NCI-H1436 treated with DMSO at 0.1 percent for 48 hours (cell line): ENCODE measurements at places on chromosomes 12 and 14.

- no peak for DNase-seq
These were observed 7.7 kb upstream of the HPD start for GRCh38 chr12:121866331-121866730.

DNA sequence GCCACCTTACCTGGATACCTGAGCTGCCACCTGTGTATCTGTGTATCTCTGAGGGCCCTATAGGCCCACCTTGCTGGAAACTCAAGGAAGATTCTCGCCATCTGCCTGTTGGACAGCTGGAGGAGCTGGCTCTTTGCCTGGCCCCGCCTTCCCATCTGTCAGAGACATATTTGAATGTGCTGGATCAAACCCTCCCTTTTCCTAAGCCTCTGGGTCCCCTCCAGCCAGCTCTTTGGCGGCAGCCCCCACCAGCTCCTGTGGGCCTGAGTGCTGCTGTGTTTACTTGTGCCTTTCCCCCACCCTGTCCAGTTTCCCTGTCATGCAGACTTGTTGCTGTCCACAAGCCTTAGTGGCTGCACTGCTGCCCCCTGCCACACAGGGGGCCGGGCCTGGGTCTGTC is 55.9 kb upstream of the SRSF5 start:
- DNase-seq, result no peak

DNA sequence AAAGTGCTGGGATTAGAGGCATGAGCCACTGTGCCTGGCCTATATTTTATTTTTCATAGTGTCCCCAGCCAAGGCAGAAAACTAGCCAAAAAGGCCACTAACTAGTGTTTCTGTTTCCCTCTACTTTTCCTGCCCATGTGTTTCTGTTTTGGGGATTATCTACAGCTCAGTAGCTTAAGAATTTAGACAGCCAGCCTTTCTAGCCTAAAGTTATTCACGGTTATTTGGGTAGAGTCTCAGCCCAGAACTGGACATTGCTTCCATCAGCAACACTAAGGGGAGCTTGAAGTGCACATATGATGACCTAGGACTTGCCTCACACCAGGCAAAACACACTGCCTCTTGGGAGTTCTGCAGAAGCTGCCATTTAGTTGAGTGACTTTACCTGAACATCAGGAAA is 17.9 kb downstream of the PROX2 start:
- DNase-seq, result no peak

DNA sequence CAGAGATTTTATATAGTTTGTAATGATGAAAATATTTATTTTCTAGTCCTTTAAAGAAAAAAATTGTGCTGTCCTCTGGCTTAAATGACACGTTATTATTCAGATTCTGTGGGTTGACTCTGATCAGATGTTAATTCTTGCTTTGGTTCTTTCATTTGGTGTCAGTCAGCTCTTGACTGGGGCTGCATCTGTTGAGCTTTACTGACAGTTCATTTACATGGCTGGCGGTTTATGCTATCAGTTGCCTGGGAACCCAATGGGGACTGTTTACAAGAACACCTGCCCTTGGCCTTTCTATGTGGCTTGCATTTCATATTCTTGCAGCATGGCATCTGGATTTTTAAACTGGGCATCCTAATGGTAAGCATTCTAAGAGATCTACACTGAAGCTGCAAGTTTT is 667.1 kb upstream of the FBXO33 start:
- DNase-seq, result no peak

DNA sequence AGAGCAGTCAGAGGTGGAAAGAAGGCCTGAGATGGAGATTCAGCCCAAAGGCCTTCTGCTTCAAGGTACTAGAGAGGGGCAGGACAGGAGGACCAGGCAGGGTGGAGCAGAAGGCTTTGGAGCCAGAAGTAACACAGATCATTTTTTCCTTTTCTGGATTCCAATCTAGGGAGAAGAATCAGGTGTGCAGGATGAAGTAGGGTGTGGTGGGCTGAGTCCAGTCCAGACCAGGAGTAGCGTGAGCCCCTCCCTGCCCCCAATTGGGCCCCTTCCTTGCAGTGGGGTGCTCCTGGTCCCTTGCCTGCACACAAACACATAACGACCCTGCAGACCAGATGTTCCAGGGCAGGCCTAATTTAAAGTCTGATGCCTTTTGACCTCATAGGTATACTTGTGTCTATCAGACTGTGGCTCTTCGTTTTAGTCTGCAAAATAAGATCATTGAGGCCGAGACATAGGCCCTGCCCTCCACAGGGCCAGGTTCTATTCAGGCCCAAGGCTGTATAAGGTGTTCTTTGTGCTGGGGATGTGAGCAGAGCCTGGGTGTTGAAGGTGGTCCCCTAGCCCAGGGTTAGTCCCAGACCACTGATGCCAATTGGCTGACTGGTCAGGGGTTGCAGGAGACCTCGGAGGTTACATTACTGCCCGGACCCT is 1.0 kb upstream of the NYNRIN start:
- no peak for DNase-seq

DNA sequence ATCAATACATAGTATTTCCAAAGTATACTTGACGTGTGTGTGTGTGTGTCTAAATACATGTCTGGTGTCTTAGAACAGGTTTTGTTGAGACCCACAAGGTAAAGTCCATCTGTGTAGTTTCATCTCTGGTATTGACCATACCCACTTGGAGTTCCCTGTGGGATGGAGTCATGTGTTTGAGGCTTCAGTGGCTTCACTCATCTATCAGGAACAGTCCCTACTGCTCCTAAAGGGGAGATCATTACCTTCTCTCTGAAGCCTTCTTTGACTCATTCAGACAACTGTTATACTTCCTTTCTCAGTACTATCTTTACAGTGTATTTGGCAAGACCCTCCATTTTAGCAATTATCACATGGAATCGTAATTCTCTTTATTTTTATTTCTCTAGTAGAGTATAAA is 14.2 kb downstream of the RAB21 start:
- no peak for DNase-seq

DNA sequence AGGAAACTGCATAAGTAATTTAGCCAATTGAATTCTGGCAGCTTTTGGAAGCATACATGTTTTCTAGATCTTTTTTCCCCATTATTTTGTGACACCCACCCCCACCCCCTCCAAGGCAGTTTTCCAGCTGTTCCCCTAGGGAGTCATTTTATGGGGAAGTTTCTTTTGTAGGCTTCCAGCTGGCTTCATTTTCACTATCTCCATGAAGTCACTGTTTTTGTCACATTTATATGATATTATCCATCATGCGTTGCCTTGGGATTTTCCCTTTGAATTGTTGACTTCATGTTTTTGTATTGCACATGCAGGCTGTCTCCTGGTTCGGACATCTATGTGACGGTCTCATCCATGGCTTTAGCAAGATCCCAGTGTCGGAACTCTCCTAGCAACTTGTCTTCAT is 233.6 kb upstream of the RGS6 start:
- no peak for DNase-seq

DNA sequence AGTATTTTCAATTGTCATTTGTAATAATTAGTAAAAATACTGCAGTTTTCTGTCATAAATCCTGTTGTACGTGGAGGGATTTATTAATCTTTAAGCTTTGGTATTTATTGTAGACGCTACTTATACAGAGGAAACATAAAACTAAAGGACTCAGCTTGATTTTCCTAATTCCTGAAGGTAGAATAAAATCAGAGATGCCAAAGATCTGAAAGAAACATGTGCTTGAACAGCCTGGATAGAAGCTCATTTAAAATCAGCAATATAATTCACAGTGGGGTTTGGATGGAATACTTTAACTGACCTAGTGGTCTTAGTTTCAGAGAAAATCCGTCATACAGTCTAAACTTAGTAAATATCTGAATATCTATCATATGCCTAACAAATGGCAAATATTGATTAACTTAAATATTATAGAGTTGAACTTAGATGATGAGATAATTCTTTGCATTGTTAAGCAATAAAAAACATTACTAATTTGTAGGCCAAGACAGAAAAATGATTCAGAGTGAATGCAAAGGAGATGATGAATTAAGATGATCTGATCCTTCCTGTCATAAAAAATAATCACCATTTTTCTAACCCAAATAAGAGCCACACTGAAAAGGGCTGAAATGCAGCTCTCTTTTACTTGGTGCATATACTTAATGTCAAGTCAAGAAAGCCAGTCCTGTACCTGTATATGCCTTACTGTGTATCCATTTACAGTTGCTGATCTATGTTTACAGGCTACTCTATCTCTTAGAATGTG is 397.1 kb upstream of the DCN start:
- no peak for DNase-seq

GRCh38 chr14:72501439-72501838 is 392.5 kb downstream of the DPF3 start:
- DNase-seq, result no peak

DNA sequence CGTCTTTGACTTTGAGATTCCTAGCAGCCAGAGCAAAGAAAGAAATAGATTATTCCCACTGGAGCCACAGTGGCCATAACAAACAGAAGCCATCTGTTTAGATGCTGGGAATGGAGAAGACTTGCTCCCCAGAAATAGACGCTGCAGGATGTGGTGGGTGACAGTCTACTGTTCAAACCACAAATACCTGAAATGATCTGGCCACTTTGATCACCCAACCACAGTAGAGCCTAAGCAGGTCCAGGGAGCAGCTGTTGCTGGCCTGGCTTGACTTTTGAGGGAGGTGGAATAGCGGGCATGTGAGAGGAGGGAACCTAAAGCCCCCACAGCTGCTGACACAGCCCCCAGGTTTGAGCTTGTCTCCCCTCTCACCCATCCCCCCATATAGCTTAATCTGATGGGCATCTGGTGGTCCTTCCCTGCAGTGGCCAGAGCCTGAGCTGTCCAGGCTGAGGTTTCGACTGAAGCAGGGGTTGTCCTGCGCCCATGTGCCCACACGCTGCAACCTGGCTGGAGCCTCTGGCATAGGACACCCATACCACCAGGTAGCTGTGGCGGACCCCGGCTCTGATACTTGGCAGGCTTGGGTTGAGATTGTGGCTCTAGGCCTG is 38.7 kb downstream of the SH2B3 start:
- no peak for DNase-seq

- DNase-seq, result no peak
These were observed 44.5 kb upstream of the PTPRR start for GRCh38 chr12:70964867-70965510.

DNA sequence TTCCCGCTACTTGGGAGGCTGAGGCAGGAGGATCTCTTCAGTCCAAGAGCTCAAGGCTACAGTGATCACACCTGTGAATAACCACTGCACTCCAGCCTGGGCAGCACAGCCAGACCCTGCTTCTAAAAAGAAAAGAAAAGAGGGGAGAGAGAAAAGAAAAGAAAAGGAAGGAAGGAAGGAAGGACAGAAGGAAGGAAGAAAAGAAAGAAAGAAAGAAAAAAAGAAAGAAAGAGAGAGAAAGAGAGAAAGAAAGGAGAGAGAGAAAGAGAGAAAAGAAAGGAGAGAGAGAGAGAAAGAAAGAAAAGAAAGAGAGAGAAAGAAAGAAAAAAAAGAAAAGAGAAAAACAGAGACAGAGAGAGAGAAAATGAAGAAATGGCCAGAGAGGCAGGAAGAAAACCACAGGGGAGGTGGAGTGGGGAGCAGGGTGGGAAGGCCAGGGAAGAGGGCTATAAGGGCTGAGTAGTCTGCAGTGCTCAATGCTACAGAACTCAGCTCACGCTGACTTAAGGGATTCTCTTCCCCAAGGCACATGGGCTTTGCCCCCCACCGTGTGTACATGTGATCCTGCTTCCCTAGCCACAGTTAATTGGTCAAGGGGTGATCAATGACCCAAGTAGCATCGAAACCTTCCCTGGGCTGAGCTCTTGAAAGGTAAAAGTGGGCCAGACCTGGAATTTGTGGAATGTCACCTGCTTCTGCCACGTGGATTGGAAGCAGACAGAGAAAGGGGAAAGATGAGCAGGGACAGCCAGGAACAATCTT is 90.4 kb upstream of the TMCC3 start:
- DNase-seq, result no peak

- DNase-seq, result no peak
These were observed 68.7 kb upstream of the KRAS start for GRCh38 chr12:25319233-25319984.

- no peak for DNase-seq
These were observed 7.9 kb downstream of the GABARAPL1 start for GRCh38 chr12:10220398-10221077.

DNA sequence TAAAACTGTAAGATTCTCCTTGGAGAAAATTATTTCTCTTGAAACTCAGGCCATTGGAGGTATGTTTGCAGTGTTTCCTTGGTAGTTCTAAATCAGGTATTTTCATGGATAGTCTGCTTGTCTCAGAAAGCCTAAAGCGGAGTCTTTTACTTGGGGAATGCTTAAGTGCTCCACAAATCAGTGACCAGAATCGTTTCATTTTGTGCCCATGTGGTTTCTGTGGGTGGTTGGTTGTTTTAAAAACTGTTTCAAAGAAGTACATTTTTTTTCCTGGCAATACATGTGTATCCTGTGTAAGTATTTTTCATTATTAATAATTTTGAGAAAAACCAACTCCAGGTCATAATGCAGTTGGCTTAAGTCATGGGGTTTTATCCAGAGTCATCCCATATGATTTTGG is 33.6 kb downstream of the CCDC91 start:
- no peak for DNase-seq

DNA sequence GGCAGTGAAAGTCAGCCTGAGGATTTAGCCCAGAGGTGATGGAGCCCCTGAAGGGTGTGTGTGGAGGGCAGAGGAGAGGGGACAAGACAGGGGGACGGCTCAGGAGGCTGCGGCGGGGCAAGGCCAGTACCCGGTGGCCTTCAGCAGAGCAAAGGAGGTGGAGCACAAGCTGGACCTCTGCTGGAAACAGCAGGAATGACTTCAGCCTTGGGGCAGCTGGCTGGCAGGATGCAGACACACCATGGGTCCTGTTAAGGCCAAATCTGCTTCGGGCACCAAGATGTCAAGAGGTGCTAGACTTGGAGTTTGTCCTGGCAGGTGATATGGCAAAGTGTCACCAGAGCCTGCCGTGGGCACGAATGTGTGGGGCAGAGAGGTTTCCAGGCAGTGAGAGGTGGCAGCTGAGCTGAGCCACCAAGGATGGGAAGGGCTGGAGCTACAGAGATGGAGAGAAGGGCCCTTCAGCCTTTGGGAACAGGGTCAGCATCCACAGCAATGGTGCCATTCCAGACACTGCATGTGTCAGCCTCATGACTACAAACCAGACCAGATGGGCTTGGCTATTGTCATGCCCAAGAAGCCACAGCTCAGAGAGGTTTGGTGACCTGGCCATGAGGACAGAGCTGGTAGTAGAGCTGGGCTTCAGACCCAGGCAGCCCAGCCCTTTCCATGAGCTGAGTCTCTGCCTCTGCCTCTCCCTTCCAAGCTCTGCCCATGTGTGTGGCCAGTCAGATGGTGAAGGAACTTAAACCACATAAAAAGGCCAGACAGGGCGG is 91.9 kb downstream of the LGMN start:
- DNase-seq, result no peak

- DNase-seq, result no peak
These were observed 258.4 kb downstream of the PPFIA2 start for GRCh38 chr12:81500788-81501187.

GRCh38 chr12:113854385-113855142 is 111.6 kb downstream of the RBM19 start:
- peak; percentile 49 for DNase-seq

- no peak for DNase-seq
These were observed 128.0 kb downstream of the RFLNA start for GRCh38 chr12:124422570-124423523.

- DNase-seq, result no peak
These were observed 12.9 kb downstream of the LRIG3 start for GRCh38 chr12:58907391-58907790.

- DNase-seq, result no peak
These were observed 353.8 kb downstream of the GLT1D1 start for GRCh38 chr12:129207084-129207483.

- no peak for DNase-seq
These were observed 20.6 kb downstream of the TUNAR start for GRCh38 chr14:95897280-95897679.

GRCh38 chr12:46483572-46484395 is 111.2 kb upstream of the SLC38A2 start:
- no peak for DNase-seq

GRCh38 chr12:68495336-68496070 is 115.2 kb upstream of the RAP1B start:
- no peak for DNase-seq
